CD4-positive, alpha-beta T cell treated with Interleukin-4 for 1 hour (primary cell): ENCODE measurements at places on chromosomes 3 and 15.

DNA sequence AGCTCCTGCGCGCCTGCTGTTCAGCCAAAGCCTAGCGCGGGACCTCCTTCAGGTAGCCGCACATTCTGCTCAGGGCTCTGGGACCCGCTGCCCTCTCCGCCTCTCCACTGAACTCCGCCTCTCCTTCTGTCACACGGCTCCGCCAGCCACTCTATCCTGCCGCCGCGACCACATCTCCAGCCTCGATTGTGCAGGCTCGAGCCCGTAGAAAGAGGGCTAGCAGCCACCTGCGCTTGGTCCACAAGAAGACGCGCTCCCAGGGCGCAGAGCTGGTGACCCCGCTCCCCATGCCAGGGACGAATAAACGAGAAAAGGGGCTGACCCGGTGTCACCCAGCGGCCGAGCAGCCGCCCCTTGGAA lies 1.1 kb upstream of the VIPR1 start:
- DNase-seq, result no peak

DNA sequence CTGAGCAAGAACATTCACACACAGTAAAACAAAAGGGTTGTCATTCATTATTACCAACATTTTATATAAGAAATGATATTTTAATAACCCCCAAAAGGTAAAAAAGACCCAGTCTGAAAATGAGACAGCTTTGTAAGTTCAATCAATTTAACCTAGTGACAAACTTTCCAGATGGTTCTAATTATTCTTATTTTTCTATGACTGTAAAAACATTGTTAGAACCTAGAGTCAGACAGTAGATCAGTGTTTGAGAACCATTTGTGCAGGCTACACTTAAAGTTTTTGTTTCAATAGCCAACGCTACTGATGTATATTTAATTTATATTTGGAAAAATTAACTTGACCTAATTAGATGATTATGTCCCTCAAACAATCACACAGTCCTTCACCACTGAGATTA lies 708.4 kb upstream of the CBLB start:
- DNase-seq, result no peak

DNA sequence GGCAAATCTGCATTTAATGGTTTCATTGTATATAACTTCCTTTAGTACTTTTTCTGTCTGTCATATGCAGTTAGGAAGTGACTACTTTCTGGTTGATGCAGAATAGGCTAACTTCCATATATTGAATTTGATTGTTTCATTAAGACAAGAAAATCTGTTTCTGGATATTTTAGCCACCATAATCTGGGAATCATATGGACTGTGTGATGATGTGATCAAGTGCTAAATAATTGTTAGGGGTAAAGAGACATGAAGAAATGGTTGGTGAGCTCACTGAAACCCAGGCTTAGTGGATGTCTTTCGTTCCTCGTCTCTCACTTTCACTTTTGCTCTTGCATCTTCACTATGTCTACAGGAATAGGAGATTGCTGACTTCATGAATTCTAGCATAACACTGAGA lies 3.5 kb upstream of the MNS1 start:
- peak; percentile 21 for DNase-seq

DNA sequence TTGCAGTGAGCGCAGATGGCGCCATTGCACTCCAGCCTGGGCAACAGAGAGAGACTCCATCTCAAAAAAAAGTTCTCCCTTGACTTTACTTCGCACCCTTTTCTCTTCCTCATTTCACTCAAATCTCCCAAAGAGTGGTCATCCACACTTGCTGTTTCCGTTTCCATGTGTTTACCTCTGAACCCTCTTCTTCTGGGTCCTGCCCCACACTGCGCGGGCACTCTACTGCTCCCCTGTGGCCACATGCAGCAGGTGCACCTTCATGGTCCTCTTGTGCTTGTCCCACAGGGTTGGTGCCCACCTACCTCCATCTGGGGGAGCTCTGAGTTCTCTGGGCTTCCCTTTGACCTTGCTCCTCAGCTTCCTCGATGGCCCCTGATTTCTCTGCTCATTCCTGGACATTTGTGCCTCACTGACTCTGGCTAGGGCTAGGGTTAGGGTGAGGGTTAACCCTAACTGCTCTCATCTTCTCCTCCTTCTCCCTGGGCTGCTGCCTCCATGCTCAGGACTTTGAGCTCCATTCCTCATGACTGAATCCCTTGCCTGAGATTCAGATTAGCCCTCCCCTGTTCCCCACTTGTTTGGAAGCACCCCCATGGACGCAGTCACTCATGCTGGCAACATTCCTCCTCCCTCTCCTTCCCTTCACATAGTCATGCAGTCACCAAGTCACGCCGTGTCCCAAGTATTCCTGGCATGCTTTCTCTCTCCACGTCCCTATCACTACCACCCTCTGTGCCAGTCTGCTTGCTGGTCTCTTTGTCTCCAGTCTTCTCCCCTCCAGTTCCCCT lies 26.6 kb upstream of the KY start:
- no peak for DNase-seq

DNA sequence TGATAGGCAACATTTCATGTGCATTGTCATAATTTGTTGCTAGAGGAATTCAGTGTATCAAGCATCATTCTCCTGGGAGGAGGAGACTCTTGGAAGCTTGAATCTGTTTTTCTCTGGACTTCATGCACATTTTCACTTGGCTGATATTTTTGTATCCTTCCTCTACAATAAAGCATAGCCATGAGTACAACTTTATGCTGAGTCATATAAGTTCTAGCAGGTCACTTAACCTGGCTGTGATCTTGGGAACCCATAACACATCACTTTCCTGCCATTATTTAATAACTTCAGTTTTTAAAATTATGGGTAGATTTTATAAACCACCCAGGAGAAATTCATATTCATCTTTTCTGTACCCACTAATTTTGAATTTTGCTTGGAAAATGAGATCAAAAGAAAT lies 203.0 kb upstream of the CD96 start:
- no peak for DNase-seq
